GM12878 (cell line): ENCODE measurements at places on chromosomes 1 and 21. TPM values are rescaled to one million over a fixed set of nuclear protein-coding genes. Genes with fewer than 3 reads are reported as not detected.

Gene SPRR4
- not detected in 2 replicates for total RNA-seq

DNA sequence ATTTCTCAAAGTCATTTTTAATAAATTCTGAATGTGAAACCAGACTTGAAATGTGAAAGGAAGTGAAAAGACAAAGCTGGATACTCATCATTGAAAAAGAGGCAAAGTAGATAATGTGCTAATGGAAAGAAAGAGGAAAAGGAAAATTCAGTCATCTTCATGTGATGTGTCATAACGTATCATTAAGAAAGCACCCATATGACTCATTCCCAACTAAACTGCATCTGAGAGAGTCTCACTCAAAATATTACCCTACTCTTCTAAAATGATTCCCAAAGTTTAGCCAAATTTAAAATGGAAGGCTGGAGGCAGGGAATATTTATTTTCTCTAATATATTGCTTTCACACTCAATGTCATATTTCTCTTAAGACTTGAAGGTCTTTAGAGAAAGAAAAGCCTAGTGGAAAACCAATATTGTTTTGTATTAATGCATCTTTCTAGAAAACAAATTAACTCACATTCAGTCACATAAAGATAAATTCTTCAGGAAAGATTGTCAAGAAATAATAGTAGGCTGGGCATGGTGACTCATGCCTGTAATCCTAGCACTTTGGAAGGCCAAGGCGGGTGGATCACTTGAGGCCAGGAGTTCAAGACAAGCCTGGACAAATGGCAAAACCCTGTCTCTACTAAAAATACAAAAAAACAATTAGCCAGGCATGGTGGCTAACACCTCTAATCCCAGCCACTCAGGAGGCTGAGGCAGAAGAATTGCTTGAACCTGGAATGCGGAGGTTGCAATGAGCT lies 129.9 kb downstream of the SLC30A10 start:
- H3K27ac ChIP-seq = no peak overlapping the region
- H3K4me1 ChIP-seq = peaks cover 3% of the 10 kb centered on the region; the same call in 1 of the 2 replicates
- H3K27me3 ChIP-seq = no peaks in the 10 kb centered on the region; the same call in 1 of the 2 replicates
- H3K36me3 ChIP-seq = no peaks in the 10 kb centered on the region

Gene OLIG2
- total RNA-seq = not detected in 2 replicates

GRCh38 chr1:110829955-110830553 lies 42.9 kb upstream of the CD53 start:
- no peaks in the 10 kb centered on the region for H3K36me3 ChIP-seq
- DNase-seq = peak; percentile 37
- no peaks in the 10 kb centered on the region for H3K27me3 ChIP-seq
- H3K4me3 ChIP-seq = no peak overlapping the region

Gene LDLRAD1
- not detected in 2 replicates for total RNA-seq

DNA sequence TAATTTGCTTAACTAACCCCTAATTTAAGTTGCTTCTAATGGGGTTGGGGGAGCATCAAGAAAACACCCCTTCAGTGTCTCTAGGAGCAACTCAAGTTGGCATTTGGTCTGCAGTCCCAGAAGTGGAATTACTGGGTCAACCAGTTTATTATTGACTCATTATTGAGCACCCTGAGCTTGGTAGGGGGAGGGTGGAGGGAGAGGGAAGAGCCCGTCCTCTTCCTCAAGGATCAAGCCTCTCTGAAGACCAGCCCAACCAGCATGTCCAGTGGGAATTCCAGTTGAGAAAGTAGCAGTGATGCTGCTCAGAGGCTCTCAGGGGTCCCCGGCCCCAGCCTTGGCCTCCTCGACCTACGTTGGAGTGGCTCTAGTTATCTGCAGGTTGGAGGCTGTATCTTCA lies 2.1 kb upstream of the PLA2G2F start:
- DNase-seq = no peak
- H3K4me3 ChIP-seq = no peak overlapping the region
- H3K4me1 ChIP-seq = no peaks in the 10 kb centered on the region
- H3K27me3 ChIP-seq = no peaks in the 10 kb centered on the region
- no peaks in the 10 kb centered on the region for H3K36me3 ChIP-seq
- H3K27ac ChIP-seq = no peak overlapping the region

Gene C1orf53
- total RNA-seq = 0.77 and 0.85 TPM in 2 replicates

Gene MATN1
- total RNA-seq = 0.21 and 0.24 TPM in 2 replicates

Gene TTC24
- total RNA-seq = 4.7 and 6.4 TPM in 2 replicates
